ENCODE measurements at places on chromosomes 2 and 18. TPM values are rescaled to one million over a fixed set of nuclear protein-coding genes. Genes with fewer than 3 reads are reported as not detected.
A peak's percentile ranks its signal among the peaks of the same experiment; 100 is the strongest.

The DNER gene
- 11.3 TPM for total RNA-seq

The IL36RN gene
- total RNA-seq, result 0.25 TPM

The KLHL41 gene
- 0.49 TPM for total RNA-seq

The ONECUT2 gene
- not detected for total RNA-seq

DNA sequence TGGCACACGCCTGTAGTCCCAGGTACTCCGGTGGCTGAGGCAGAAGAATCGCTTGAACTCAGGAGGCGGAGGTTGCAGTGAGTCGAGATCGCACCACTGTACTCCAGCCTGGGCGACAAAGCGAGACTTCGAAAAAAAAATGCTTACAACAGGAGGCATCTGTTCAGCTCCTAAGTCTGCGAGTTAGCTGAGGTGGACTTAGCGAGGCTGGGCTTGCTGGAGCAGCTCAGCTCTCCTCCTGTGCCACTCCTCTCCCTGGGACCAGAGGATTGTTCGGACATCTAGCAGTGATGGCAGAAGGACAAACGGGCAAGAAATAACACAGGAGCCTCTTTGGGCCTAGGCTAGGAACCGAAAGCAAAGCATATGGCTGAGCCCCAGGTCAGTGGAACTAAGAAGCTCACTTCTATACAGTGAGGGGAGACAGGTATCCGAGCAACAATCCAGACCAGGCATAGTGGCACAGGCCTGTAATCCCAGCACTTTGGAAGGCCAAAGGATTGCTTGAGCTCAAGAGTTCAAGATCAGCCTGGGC lies 260.1 kb downstream of the GLI2 start:
- DNase-seq, result peak; percentile 49

The SLC9A4 gene
- total RNA-seq, result not detected

- no peak for DNase-seq
These were observed 10.1 kb upstream of the CCBE1 start for GRCh38 chr18:59707306-59707705.

- no peak for DNase-seq
These were observed 25.4 kb upstream of the SLC66A3 start for GRCh38 chr2:11129598-11130449.

DNA sequence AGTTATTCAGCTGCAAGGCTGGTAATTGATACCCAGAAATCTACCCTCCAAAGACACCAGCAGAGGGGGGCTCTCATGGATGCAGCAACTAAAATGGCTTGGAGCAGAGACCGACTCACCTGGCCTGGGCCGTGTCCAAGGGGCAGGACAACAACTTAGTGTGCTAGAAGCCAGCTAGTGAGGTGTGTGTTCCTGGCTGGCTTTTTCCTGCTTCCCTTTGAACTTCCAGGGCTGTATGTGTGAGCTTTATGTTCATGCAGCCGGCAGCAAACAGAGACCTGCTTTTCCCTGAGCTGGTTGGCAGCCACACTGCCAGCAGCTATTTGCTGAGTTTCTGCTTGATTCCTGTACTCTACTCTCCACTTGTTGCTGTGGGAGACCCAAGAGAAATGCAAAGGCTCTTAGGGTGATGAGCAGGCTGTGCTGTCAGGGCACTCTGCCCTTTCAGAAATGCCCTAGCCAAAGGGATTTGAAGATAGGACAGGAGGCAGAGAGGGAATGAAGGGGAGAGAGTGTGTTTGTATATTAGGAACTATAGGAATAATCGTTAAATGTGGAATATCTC lies 23.7 kb upstream of the GRP start:
- no peak for DNase-seq

DNA sequence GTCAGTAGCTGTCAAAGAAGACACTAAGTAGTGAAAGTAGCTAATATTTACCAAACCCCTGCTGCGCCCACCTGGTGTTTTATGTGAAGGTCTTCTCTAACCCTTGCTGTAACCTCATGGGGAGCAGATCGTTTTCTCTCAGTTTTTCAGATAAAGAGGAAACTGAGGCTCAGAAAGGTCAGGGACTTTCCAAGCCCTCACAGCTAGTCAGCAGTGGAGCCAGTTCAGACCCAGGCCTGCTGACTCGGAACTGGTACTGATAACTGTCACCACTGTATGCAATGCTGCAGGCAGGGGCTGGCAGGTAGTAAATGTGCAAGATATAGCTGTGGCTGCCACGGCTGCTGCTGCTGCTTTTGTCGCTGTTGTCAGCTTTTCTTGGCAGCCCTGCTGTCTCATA lies 69.1 kb downstream of the LRRFIP1 start:
- DNase-seq, result no peak

The KCNS3 gene
- 20.1 TPM for total RNA-seq

- DNase-seq, result no peak
These were observed 15.3 kb upstream of the PTPN4 start for GRCh38 chr2:119744335-119744939.

- no peak for DNase-seq
These were observed 96.2 kb upstream of the B3GNT7 start for GRCh38 chr2:231299267-231299666.

The TMEM178A gene
- 2.0 TPM for total RNA-seq

The TUBB8B gene
- total RNA-seq, result 1.7 TPM

The MOCOS gene
- total RNA-seq, result 2.2 TPM

The PSMA8 gene
- not detected for total RNA-seq

DNA sequence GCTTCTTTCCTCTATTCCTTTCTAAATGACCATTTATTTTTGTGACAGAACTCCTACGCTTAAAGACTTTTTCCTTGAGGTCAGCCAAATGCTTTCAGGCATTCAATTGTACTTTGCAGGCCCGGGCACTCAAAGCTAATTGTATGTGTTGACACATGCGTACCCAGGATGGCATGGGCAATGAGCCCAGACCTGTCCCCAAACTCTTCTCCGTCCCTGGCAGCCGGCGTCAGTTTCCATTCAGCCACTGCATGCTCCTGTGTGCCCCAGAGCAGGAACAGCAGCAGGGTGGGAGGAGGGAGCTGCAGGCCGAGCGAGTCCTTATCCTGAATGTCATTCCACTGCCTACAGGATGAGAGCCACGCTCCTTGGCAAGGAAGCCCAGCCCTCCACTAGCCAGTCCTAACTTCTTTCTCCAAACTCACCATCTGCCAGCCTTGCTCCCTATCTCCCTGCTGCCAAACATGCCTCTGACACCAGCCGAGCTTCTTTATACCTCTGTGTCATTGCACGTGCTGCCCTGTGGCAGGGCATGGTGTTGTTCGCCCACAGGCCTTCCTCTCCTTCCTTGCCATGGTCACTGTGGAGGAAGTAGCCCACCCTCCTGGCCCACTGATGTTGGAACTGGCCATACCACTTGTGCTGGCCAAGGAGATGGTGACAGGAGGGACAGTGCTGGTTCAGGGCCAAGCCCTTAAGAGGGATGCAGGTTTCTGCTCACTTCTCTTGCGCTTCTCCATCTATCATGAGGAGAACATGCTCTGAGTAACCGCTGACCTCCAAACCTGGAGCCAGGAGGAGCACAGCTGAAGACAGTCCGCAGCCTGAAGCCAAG lies 116.9 kb upstream of the FHL2 start:
- no peak for DNase-seq

- DNase-seq, result no peak
These were observed 37.3 kb upstream of the TANK start for GRCh38 chr2:161122772-161123530.

The LHCGR gene
- total RNA-seq, result not detected

The HNMT gene
- total RNA-seq, result 18.9 TPM

The CTDP1 gene
- 23.3 TPM for total RNA-seq

The PAX3 gene
- total RNA-seq, result not detected

The RTP5 gene
- not detected for total RNA-seq

The TMEM169 gene
- not detected for total RNA-seq

DNA sequence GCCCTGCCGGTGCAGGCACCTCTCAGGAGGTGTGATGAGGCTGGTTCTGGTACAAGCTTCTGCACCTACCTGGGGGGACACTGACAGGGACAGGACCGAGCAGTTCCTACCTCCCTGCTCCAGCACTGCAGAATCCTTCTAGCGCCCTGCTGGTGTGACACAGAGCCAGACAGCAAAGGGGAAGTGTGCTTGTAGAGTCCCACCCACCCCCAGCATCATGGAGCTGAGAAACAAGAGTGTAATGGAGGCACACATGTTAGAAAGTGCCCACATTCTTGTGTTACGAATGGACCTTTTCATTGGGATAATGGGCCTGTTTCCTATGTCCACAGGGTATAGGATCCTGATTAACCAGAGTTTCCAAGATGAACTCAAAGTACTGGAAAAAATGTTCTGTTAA lies 38.3 kb downstream of the OXER1 start:
- no peak for DNase-seq

DNA sequence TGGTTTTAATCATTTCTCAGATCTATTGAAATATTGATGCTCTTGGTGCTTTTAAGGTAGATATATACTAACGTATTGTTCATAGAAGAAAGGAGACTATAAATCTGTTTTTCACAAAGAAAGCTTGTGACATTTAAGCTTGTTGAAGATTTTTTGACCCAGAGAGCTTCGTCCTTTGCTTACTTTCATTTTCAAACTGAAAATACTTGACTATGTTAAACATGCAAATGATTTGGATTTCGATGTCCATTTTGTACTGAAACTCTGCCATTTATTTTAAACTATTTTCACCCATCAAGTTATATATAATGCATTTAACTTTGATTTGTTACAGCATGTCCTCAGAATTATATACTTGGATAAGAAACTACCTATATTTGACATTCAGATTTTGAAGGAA lies 85.2 kb downstream of the SLC4A10 start:
- DNase-seq, result no peak

The HOXD1 gene
- 1.2 TPM for total RNA-seq

DNA sequence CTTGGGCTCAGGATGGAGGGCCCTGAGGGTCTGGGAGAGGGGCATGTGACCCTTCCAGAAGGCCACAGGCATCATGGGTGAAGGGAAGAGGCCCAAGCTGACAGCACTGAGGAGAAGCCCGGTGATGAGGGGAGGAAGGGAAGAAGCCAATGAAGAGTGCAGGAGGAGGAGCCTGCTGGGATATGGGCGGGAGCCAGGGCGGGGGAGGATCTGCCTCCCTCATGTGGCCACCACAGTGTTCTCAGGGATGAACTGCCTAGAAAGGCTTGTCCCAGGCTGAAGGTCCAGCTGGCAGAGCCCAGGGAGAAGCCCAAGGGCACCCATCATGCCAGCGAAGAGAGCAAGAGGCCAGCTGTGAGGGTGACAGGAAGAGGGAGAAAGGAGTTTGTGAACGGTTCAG lies 24.6 kb upstream of the PLB1 start:
- no peak for DNase-seq

GRCh38 chr2:214830794-214831346 lies 21.4 kb upstream of the BARD1 start:
- DNase-seq, result no peak

DNA sequence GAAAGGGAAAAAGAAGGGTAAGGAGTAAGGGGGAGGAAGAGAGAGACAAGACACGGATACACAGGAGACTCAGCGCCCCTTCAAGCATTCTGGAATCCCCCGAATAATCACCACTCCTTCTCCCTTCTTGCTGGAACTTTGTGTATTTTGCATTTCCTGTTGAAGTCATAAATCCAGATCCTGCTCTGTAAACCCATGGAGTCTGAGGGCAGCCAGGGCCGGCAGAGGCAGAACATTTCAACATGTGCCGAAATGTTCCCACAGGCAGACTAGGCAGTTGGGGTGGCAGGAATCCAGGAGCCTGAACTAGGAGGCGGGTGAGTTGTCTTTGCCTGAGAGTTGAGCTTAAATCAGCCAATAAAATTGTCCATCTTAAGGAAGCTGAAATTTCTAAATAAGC lies 193.1 kb downstream of the SH3RF3 start:
- DNase-seq, result peak; percentile 97

DNA sequence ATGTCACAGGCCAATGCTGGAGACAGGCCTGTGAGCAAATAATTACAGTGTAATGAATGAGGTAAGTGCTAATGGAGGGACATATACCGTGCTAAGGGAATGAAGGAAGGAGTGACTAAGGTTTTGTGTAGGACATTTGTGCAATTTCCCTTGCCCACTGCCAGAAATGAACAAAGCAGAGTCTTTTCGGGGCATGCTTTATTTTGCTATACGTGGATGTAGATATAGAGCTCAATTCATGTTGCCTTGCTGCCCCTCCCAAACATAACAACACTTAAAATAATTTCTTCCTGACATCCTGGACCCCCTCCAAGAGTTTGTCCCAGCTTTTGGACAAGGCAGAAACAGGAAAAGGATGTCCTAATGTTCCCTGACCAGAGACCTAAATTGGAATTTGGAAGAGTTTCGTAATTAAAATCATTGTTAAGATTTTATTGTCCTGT lies 23.7 kb upstream of the CD28 start:
- DNase-seq, result no peak

The SMYD5 gene
- total RNA-seq, result 16.0 TPM

The STAT4 gene
- 9.1 TPM for total RNA-seq

The KHK gene
- 9.3 TPM for total RNA-seq

DNA sequence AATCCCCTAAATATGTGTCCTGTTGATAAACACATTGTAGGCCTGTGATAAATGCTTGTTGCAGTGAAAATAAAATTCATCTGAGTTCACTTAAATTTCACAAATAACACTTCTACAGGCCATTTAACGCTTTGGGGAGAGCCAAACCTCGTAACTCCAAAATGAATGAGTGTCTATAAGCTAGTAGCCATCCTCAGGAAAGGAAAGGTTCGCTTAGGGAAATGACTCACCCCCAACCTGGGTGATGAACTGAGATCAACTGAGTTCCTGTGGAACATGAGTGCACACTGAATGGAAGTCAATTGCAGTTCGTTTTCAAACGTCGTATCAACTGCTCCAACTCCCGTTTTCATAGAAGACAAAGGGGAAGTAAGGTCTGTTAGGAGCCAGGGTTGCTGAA lies 527.6 kb upstream of the ID2 start:
- no peak for DNase-seq

Measured in vagina (tissue), 2 donors.